ENCODE measurements at places on chromosomes 4 and X.

DNA sequence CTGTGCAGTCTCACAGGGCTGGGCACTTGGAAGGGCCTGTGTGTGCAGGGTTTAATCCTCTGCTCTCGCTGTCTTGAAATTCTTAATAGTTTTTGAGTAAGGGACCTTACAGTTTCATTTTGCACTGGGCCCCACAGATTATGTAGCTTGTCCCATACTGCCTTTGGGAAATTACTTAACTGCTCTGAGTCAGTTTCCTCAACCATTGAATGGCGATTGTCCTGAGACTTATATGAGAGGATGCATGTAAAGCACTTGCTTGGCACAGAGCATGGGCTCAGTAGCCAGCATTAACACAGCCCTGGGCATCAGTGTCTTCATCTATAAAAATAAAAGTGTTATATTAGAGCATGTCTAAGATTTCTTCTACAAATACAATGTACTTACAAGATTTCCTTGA is 55.8 kb downstream of the CLCN5 start:
- no peak for DNase-seq

- DNase-seq: no peak
Measured at GRCh38 chr4:10080589-10081217, 35.9 kb downstream of the WDR1 start.

DNA sequence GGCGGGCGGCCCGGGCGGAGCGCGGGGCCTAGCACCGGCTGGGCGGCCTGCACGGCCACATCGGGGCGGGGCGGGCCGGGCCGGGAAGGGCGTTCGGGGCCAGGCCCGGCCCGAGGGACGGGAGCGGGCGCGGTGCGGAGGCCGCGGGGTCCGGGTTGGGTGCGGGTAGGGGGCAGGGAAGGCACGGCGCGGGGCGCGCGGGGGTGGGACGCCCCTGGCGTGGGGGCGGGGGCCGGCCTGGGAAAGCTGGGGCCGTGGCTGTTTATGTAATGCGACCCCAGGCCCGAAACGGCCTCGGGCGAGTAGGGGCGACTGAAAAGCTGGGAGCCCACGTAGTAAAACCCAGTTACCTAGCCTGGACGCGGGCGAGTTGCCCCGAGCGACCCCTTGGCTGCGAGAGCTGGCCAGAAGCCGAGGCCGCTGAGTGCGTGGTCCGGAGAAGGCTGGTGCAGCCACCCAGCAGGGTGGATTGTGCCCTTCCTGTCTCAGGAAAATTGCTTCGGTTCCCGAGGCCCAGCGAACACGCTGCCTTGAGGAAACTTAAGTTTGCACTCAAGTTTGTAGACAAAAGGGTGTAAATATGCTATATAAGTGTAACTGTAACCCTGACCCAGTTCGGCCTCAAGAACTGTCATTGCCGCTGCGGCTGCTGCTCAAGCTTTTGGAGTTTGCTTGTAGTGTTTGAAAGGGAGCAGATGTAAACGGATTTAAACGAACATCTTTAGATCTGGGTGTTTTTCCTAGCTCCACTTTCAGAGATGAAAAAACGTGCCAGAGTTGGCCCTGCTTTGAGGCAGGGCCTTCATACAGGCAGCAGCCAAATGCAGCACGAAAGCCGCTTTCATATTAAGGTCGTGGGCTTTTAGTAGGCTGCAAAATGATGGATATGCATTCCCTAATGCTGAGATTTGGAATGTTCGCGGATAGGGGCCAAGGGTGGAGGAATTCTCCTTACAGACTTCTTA is 674 bp downstream of the SEC24B start:
- DNase-seq: peak; percentile 41

DNA sequence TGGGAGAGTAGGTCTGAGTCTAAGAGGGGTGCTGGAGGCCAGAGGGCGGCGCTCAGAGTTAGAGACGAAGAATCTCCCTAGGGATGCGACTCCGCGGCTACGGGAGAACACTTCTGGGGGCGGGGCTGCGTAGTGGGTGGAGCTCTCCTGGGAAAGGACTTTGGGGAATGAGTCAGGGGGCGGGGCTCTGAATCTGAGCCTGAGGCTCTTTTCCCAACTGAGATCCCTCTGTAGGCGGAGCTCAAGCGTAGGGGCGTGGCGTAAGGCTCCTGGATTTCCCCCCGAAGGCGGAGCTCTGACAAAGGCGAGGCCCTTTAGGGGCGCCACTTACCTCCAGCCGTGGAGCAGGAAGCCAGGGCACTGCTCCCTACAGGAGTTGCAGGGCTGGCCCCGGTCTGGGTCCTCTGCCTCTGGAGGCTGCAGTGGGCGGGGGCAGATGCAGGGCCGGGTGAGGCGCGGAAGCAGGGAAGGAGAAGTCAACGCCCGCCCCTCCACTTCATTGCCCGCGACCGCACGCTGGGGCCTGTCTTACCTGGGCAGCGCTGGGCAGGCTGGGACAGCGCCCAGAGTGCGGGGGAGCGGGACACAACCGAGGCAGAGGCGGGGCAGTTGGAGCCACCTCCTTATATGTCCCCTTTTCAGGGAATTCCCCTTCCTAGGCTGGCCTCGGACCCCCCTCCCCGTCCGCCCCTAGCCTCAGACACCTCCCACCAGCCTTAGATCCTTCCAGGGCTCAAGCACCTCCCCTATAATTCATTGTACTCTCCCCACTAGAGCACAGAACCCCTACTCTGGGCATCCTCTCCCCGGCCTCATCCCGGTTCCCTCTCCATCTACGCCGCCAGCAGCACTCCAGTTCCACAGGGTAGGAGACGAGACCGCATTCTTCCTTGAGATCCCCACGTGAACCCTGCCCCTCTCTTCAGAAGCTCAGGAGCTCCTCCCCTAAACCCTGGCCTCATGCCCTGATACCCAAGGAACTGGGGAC is 1.6 kb downstream of the PRICKLE3 start:
- DNase-seq: peak; percentile 54

DNA sequence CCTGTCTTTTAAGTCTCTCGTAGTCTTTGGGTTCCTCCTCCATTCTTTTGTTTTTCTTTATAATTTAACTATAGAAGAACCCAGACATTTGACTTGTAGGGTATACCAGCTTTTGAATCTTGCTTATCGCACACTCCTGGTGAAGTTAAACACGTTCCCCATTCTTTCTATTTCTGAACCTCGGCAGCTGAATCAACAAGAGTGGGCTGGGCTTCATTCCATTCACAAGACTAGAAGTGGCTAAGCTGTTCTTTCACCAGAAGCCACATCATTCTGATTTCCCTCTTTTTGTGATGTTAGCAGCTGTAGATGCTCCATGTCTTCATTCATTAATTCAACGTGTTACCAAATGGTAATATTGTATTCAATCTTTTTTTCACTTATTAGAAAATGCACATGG is 167.9 kb downstream of the CORIN start:
- DNase-seq: no peak

- peak; percentile 32 for DNase-seq
Measured at GRCh38 chr4:150297861-150298474, 219.7 kb downstream of the DCLK2 start.

- DNase-seq: no peak
Measured at GRCh38 chr4:112280386-112281056, 5.2 kb downstream of the TIFA start.

- no peak for DNase-seq
Measured at GRCh38 chrX:125319646-125320521, at the start of gene TEX13C. TEX13C (plus strand) TSS chrX:125319871; CDS start chrX:125320120, 249 bp downstream.

DNA sequence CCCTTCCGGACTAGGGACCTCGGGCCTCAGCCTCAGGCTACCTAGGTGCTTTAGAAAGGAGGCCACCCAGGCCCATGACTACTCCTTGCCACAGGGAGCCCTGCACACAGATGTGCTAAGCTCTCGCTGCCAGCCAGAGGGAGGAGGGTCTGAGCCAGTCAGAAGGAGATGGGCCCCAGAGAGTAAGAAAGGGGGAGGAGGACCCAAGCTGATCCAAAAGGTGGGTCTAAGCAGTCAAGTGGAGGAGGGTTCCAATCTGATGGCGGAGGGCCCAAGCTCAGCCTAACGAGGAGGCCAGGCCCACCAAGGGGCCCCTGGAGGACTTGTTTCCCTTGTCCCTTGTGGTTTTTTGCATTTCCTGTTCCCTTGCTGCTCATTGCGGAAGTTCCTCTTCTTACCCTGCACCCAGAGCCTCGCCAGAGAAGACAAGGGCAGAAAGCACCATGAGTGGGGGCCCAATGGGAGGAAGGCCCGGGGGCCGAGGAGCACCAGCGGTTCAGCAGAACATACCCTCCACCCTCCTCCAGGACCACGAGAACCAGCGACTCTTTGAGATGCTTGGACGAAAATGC is at the start of gene WAS:
Gene WAS (plus strand): TSS at position 389 of the 572 bp plus-strand sequence. CDS start 55 bp downstream, at position 444.
- peak; percentile 54 for DNase-seq

DNA sequence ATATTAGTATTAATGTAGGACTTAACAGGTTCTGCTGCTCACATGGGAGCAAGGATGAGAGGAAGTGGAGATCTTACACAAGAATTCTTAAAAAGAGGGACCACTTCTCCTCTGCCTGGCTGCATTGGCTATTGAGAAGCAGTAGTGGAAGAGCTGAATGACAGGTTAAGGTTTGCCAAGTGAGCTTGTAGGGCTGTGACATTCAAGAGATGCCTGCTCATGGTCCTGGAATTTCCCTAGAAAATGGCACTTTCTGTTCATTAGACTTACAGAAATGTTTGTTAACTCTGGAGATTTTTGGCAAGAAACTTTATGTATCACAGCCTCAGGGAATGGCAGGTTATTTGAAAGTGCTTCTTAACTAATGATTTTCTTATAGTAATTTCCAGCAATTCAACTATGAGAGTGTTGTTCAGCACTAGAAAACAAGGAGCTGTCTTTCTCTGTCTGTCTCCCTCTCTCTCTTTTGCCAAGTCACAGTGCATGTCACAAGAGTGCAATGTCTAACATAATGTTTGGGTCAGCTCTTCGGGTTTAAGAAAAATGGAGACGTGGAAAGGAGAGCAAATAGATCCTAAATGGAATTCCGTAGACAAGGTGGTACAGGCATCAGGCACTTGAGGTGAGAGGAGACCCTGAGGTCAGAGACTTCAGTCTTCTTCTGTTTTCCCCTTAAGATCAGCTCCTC is 8.3 kb upstream of the NAP1L5 start:
- no peak for DNase-seq

DNA sequence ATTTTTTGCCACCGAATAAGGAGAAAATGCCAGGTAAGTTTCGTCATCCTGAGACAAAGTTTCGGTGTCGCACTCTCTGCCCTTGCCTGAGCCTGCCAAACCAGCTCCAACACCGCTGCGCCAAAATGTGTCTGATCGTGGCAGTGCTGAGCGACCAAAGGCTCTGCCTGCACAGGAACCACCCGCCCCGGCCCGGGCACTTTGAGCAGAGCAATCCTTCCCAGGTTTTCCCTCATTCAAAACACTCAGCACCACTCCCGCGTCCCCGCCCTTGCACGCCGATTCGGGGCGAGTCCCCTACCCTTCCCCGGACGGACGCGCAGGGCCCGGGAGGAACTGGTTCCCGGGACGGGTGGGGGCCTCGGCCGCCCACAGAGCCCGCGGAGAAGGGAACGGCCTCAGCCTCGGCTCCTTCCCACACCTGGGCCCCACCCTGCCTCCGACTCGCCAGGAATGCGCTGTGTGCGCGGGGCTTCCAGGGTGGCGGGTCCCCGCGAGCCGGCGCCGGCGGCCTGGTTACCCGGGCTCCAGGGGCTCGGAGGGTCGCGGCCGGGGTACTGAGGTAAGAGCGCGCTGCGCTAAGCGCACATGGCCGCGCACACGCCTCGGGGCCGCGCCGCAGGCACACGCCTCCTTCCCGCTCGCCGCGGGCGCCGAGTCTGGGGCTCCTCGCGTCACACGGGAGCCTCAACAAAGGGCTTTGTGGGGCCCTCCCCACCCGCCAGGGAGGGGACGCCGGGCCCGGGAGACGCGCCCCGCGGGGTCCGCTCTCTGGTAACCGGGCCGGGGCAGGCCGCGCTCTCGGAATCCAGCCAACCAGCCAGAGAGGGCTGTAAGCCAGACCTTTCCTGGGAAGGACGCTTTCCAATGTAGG is at the start of gene C4orf36:
Gene C4orf36 (minus strand): TSS at position 661 of the 874 bp plus-strand sequence. CDS start 902 bp downstream, outside the sequence.
- peak; percentile 45 for DNase-seq
